ENCODE measurements at places on chromosomes 5 and 9.

GRCh38 chr9:7862170-7862569, 62.6 kb upstream of the DMAC1 start:
- no peak for DNase-seq

GRCh38 chr9:114958021-114958843, 27.8 kb upstream of the TNFSF8 start:
- peak; percentile 41 for DNase-seq

- DNase-seq = no peak
Measured at GRCh38 chr5:133384120-133384855, 228.1 kb downstream of the FSTL4 start.

DNA sequence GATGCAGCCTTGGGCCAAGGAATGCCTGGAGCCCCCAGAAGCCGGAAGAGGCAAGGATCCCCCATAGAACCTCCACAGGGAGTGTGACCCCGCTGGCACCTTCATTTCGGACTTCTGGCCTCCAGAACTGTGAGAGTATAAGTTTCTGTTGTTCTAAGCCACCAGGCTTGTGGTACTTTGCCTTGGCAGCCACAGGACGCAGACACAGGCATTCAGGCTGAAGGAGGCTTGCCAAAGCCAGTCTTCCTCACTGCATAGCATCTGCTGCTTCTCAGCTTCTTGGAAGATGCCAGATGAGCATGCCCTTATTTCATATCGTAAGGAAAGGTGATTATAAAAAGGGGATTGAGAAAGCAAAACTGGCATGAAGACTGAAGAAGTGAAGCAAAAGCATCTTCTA, 61.1 kb upstream of the TAS2R1 start:
- no peak for DNase-seq

DNA sequence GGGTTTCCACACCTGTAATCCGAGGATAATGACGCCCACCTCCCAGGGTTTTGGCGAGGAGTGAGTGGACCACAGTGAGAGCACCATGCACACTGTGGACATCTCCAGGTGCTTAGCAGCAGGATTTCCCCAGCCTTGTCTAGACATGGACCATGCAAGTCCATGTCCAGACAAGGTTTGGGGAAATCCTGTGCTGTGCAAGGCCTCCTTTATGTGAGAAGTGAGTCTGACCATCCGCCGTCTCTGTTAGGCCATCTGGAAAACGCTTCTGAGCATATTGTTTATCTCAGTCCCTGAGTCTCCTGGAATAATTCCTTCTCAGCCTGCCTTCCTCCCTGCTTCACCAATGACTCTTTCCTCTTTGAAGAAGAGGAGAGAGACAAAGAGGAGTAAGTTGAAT, 26.2 kb upstream of the TNFAIP8 start:
- no peak for DNase-seq

DNA sequence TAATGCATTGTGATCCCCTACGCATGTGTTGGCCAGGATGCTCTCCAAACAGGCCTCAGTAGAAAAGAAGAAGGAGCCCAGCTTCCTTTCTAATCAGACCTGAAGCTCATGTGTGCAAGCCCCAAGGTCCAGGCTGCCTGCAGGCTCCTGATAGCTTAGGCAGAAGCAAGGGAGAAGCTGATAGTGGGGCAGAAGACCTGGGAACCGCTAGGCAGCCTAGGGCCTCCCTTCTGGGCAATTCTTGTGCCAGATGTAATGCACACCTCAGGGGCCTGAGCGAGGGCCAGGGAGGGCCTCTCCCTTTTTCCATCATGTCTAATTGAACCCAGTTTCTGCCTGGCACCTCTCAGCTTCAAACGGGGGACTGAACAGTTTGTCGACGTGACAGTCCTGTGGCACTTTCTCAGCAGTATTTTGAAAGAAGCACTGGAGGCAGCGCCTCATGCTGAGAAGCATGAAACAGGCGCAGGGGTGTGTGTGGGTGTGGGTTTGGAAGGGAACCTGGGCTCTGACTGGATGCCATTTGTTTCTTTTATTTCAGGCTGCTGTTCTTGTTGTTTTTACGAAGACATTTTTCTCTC, 212.8 kb downstream of the PIK3R1 start:
- DNase-seq = no peak

GRCh38 chr5:153744751-153745150, 254.3 kb downstream of the GRIA1 start:
- no peak for DNase-seq

GRCh38 chr5:124998520-124998919, 252.1 kb upstream of the ZNF608 start:
- no peak for DNase-seq

GRCh38 chr5:112863549-112863948, 2.5 kb downstream of the SRP19 start:
- DNase-seq = no peak

DNA sequence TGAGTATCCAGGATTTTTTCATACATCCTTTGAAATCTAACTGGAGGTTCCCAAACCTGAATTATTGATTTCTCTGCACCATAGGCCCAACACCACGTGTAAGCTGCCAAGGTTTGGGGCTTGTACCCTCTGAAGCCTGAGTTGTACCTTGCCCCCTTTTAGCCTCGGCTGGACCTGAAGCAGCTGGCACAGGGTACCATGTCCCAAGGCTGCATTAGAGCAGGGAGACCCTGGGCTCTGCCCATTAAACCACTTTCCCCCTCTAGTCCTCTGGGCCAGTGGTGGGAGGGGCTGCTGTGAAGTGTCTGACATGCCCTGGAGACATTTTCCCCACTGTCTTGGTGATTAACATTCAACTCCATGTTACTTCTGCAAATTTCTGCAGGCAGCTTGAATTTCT, 532.9 kb upstream of the NUDT12 start:
- no peak for DNase-seq

DNA sequence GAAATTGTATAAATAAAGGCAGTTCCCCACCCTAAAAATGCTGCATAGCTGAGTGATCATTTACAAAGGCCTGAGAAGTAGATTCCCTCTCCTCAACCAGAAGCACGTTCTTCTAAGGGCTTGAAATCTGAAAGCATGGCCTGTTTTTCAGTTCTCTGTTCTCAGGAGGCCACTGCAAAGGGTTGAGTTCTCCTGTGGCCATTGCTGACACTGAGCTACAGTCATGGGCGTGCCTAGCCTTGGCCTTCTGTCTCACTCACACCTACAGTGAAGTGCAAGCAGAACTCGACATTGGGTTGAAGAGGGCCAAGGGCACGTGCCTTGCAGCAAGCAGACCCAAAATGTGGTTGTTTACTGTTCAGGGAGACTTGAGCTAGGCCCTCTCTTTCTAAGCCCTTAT, 276.6 kb upstream of the VLDLR start:
- DNase-seq = no peak

GRCh38 chr5:179716286-179716685, 16.3 kb upstream of the MAML1 start:
- DNase-seq = no peak

- DNase-seq = no peak
Measured at GRCh38 chr5:125057912-125058826, 311.7 kb upstream of the ZNF608 start.

- DNase-seq = no peak
Measured at GRCh38 chr5:75438722-75439121, 72.7 kb downstream of the CERT1 start.

- no peak for DNase-seq
Measured at GRCh38 chr9:81790166-81790565, 100.8 kb upstream of the TLE1 start.

DNA sequence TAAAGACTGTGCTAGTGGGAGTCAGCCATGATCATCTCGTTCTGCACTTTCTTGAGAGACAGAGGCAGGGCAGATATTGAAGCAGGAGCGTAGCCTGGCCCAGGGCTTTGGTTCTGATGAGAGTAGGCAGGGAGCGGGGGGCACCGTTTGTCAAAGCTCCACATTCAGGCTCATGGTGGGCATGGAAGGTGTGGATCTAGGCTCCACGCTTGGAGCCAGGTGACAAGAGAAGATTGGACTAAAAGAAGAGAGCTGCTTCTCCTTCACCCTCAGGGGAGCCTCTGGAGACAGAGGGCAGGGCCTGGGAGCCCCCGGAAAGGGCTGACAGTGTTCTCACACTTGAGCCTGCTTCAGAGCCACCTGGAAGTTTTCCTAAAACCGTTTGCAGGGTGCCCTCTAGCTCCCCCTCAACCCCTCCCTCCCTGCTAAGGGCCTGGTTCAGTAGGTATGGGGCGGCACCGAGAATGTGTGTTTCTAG, 24.7 kb upstream of the FCN2 start:
- DNase-seq = no peak

DNA sequence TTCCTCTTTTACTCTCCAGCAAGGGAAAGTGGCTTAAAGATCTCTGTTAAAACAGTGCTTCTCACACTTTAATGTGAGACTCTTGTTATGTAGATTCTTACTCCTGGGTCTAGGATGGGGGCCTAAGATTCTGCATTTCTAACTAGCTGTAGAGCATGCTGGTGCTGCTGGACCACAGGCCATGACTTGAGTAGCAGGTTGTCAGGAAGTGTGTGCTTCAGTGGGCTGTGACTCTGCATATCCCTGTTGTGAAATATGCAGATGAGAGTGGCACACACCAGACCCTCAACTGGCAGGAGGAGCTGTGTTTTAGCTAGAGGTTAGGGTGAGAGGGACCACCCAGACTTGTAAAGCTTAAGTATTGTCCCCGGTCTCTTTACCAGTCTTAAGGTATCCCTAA, 191.1 kb upstream of the DMRT1 start:
- DNase-seq = no peak

DNA sequence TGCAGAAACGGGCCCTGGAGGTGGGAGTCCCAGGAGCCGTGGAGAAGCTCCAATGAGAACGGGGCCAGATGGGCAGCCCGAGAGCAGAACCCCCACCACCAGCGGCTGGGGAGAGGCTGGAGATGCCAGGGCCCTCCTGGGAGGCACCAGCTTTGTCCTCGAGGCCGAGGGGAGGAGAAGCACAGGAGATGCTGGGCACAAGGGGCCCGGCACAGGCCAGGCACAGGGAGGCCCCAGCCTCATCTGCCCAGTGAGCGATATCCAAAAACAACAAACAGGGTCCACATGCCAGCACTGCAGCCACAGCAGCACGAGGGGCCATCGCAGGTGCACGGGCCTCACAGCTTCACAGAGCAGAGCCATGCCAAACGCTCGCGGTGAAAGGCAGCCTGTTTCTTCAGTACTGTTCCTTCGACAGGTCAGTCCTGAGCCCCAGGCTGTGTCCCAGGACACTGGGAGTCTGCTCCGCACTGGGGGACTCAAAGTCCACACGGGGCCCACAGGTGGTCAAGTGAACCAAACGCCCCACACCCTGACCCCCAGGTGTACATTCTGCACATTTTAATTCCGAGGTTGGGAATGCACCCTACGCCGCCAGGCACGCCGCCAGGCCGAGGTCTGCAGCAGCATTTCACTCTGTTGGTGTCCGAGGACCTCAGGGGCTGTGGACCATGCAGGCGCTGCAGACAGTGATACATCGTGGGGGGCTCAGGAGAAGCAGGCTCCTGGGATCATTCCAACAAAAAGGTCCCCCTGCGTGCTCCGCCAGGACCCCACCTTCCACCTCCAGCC, 9.5 kb downstream of the LPCAT1 start:
- no peak for DNase-seq

GRCh38 chr5:54403885-54404416, 51.5 kb upstream of the HSPB3 start:
- no peak for DNase-seq

- DNase-seq = no peak
Measured at GRCh38 chr9:127575875-127576778, 36.0 kb upstream of the STXBP1 start.

- DNase-seq = no peak
Measured at GRCh38 chr5:147267082-147267832, 32.4 kb downstream of the STK32A start.

- no peak for DNase-seq
Measured at GRCh38 chr5:180070756-180071530, 616 bp downstream of the RNF130 start.

- DNase-seq = peak; percentile 35
Measured at GRCh38 chr9:126397056-126397455, 70.4 kb downstream of the MVB12B start.

DNA sequence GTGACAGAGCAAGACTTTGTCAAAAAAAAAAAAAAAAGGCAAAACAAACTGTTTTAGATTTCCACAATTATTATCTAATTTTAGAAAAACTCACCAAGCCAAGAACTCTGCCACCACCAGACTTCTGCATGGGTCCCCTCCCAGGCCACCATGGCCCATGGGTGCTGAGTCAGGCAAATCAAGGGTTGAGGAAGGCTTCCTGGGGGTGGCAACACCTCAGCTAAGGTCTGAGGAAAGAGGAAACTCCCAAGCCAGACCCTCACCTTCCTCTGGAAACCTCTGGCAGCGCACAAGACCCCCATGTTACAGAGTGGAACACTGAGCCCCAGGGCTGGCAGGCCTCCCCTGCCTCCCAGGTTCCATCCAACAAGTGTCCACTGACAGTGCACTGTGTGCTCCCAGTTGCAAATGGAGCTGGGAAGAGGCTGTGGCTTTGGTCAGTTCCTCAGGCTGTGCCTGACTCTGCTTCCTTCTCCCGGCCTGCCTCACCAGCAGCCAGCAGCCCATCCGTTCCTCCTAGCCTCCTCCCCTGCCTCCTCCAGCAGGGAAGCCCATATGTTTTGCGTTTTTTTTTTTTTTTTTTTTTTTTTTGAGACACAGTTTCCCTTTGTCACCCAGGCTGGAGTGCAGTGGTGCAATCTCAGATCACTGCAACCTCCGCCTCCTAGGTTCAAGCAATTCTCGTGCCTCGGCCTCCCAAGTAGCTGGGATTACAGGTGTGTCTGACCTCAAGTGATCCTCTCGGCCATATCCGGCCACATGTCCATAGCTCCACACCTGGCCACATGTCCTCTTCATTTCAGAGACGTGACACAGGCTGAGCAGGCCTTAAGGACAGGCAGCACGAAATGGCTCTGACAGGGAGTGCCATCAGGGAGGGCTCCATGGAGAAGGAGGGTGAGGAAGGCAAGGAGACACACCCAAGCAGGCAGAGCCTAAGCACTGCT, 3.5 kb upstream of the SUSD3 start:
- no peak for DNase-seq

DNA sequence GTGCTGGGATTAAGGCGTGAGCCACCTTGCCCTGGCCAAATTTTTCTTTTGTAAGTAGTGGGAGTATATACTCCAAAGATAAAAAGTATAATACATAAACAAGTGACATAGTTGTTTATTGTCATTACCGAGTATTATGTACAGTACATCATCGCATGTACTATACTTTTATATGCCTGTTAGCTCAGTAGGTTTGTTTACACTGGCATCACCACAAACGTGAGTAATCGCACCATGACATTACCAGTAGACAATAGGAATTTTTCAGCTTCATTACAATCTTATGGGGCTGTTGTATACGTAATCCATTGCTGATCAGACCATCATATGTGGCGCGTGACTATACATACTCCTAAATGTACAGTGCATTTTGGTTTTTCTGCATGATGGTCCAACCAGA, 9.8 kb downstream of the SECISBP2 start:
- DNase-seq = no peak

DNA sequence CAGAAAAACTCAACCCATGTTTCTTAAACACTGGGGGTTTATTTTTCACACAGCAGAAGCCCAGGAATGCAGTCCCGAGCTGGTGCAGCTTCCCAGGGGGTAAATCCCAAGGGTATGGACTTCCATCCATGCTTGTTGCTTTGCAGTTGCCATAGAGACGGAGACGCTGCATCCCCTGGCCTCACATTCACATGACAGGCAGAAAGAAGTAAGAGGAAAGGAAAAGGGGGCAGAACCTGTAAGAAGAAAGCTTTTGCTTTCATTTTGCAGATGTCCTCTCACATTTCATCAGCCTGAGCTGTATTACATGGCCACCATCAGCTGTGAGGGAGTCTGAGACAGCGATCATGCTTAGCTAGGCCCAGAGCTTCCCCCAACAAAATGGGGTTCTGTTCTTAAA, 321.0 kb downstream of the AGTPBP1 start:
- DNase-seq = no peak

- no peak for DNase-seq
Measured at GRCh38 chr5:64040490-64040889, 78.2 kb upstream of the HTR1A start.

GRCh38 chr9:18441261-18441660, 32.7 kb upstream of the ADAMTSL1 start:
- DNase-seq = no peak

Data from stimulated activated CD8-positive, alpha-beta memory T cell treated with anti-CD3 and anti-CD28 coated beads, Interleukin-4, amount 100 ng/mL, for 24 hours (primary cell).